Daoy (cell line): ENCODE measurements at places on chromosomes 4 and X.

DNA sequence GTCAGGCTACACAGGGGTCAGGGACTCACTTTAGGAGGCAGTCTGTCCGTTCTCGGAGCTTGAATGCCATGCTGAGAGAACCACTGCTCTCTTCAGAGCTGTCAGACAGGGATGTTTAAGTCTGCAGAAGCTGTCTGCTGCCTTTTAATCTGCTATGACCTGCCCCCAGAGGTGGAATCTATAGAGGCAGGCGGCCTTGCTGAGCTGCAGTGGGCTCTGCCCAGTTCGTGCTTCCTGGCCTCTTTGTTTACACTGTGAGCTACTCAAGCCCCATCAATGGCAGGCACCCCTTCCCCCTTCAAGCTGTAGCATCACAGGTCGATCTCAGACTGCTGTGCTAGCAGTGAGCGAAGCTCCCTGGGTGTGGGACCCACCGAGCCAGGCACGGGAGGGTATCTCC, 31.5 kb upstream of the UNC5C start:
- no peak for DNase-seq

GRCh38 chr4:61300266-61300844, 100.2 kb downstream of the ADGRL3 start:
- no peak for DNase-seq

DNA sequence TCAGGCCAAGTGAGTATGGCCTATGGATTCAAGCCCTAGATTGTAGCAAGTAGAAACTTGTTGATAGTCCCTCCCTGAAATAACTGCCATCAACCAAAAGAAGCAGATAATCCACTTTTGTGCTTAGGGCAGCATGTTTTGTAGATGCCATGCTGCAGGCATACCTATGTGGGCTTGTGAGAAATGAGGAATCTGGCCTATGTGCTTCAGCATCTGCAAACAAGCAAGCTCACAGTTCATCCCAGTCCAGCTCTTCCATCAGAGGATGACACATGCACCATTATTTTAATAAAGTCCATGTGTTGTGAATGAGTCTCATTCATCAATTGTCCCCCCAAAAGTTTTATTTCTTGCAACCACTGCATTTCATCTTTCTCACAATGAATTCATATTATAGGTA, 421.9 kb upstream of the DIPK2B start:
- peak; percentile 2 for DNase-seq

DNA sequence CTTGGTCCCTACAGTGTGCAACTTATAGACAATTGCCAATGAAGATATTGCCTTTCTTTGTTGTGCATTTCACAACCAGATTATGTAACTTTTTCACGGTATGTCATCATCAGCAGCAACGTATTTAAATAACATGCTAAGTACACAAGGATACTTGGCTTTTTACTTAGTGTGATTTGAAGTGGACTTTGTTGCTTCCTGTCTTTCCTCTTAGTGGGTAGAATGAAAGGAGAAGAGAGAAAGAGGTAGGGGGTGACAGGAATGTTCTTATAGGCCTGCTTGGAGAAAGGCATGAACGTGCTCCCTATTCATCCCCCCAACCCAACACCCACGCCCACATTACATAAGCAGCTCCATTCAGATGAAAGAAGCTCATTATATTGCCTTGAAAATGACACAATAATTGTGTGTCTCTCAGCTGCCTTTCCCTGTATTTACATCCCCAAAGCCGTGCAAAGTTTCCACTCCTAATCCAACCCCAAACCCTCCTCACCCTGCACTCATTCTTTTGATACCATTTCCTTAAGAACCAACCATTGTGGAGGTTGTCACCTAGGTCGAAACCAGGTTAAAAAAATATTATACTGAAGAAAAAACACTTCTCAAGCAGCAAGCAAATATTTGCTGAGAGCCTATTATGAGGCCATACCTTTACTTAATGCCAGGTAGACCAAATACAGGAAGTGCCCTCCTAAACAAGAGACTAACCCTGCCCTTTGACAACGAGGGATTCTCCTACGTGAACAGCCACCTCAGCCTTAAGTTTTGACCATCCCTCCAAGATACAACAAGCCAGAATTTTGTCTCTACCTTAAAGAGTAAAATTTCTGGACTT, 25.2 kb upstream of the GK start:
- no peak for DNase-seq

- DNase-seq, result no peak
Measured at GRCh38 chr4:93466446-93466845, 362.1 kb upstream of the ATOH1 start.

GRCh38 chr4:17817027-17817426, 6.2 kb downstream of the NCAPG start:
- no peak for DNase-seq

DNA sequence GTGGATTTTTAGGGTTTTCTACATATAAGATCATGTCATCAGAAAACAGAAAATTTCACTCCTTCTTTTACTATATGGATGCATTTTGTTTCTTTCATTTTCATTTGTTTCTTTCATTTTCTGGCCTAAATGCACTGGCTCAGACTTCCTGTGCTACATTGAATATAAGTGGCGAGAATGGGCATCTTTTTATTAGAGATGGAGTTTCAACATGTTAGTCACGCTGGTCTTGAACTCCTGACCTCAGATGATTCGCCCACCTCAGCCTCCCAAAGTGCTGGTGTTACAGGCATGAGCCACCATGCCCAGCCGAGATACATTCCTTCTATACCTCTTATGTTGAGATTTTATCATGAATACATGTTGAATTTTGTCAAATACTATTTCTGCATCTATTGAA, 61.8 kb downstream of the BRWD3 start:
- DNase-seq, result peak; percentile 6

DNA sequence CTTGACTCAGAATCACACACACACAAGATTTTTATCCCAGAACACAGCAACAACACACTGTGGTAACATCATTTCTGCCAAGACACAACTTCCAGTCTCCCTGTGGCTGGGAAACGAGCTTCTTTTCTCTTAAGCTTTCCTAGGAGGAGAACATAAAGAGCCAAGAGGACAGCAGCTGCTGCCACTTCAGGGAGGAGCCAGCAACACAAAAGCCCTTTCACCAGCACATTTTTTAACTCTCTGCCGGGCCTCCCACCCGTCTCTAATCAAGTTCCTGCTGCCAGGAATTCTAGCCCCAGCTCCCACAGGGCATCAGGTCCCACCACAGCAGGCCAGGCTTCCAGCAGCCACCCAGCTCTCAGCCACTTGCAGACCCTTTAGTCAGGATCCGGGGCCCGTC, 22.4 kb downstream of the FAT1 start:
- DNase-seq, result no peak

DNA sequence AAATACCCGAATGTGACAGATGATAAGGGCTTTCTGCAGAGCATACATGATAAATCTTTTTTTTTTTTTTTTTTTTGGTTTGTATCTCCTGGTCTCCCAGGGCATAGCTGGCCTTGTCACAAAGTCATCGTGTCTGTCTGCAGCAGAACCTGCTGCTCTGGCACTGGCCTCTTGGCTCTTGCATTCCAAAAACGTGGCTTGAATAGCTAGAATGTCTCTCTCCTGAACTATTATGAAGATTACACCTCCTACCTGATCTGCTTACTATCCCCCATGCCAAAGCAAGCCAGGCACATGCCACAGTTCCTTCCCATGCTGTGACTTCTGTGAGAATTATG, 50.4 kb upstream of the SCRG1 start:
- DNase-seq, result no peak

DNA sequence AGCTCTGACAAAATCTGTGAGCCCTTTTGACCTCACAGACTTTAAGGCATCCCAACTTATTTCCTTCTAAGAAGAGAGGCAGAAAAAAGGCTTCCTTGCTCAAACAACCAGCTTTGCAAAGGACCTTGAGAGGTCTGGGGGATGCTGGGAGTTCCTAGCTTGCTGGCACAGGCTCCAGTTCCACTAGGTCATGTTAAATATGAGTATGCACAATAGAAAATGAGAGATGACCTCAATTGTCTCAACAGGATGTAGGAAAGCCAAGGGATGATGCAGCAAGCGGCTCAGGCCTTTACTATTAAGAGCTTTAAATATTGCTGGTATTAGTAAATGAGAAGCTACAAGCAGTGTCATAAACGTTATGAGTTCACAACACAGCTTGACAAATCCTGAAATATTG, 13.3 kb upstream of the ZNF827 start:
- DNase-seq, result no peak

DNA sequence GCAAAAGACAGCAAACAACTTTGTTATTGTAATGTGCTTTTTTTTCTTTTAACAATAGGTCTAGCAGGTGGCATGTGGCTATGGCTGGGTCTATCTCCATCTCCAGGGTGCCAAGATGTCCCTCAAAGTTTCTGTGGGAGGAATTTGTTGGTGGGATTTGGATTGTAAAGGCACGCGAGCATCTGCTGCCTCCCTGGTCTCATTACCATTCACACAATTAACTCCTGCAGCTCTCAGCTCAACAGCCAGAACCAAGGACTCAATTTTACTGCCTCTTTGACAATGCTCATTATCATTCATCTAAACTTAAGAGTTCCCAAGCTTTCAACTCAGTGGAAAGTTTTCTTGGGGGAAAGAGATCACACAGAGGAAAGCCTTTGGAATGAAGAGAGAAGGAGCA, 10.9 kb upstream of the PCDH18 start:
- DNase-seq, result no peak

DNA sequence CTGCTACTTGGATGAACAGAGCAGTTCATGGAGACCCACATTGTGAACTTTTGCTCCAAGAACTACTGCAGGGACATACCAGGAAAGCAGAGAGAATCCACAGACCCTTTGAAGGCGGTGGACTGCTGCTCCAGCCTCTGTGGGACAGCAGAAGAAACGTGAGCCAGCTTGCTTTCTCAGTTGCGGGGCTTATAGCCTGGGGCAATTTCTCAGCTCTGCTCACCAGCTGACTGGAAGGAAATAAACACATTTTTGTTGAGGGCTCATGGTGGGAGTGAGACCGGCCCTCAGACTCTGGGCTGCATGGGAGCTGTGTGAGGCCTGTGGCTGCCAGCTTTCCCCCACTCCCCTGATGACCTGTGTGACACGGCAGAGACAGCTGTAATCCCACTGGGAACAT, 2.6 kb upstream of the ADH1A start:
- DNase-seq, result no peak

- DNase-seq, result no peak
Measured at GRCh38 chrX:72141372-72142004, 9.8 kb upstream of the RTL5 start.

- DNase-seq, result no peak
Measured at GRCh38 chr4:145944886-145945285, 6.3 kb upstream of the ZNF827 start.
